ENCODE measurements at places on chromosomes 12 and 14. TPM values are rescaled to one million over a fixed set of nuclear protein-coding genes. Genes with fewer than 3 reads are reported as not detected.
A peak's percentile ranks its signal among the peaks of the same experiment; 100 is the strongest.

DNA sequence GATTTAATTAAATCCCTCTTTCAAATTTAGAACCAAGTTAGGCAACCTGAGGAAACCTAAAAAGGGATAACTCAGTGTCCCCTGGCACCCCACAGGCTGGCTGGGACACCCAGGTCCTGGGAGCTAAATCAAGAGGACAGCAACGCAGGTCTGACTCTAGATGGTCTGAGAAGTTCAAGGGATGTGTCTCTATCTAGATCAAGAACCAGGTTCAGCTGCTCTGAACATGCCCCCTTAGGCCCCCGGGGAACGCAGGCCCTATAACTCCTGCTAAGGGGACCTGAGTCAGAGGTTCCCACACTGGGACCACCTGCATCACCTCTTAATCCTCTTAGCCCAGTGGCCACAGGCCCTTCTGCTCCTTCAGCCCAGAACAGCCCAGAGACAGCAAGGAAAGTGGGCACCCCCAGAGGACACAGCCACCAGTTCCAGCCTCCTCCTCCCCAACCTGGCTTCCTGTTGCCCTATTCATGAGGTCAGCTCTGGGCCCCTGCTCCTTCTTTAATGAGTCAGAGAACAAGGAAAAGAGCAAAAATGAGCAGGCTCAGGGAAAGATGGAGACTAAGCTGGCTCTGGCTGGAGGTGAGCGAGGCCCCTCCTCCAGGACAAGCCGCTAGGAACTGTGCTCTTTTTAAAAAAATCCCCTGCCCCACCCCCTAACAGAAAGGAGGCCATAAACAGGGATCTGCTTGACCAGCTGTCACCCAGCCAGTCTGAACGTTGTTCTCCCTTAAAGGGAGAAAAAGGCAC is 10.8 kb downstream of the PITPNM2 start:
- DNase-seq = no peak

DNA sequence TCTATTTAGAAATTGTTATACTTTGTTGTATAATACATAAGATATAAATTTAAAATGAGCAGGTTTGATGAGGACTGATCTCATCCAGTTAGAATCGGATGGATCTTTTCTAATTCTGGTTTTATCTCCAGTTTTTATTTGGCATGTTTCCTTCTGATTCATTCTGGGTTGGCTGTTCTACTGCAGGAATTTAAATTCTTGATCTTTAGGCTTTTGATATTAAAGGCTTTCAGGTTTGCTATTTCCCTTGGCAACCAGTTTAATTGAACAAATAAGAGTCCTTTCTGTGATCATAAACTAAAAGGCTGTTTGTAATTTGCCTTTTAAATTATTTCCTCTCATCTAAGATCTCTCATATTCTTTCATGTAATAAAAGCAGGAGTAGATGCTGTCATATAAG is 83.4 kb downstream of the PDE6H start:
- DNase-seq = no peak

- DNase-seq = peak; percentile 40
Observed at GRCh38 chr14:85252011-85252410, 277.9 kb upstream of the FLRT2 start.

- no peak for DNase-seq
Observed at GRCh38 chr12:123580772-123581171, 3.6 kb upstream of the TMED2 start.

The SLCO1A2 gene
- total RNA-seq = not detected

The CCDC175 gene
- not detected for total RNA-seq

GRCh38 chr14:21098076-21098891 is at the start of gene ZNF219:
TSS of gene ZNF219 (minus strand) at chr14:21098655. CDS start at chr14:21093591, 5,064 bp downstream.
- no peak for DNase-seq

The MEG3 gene
- 0.86 TPM for total RNA-seq

GRCh38 chr12:101772012-101772775 is 32.9 kb upstream of the SYCP3 start:
- DNase-seq = no peak

The TSHR gene
- total RNA-seq = not detected

The WNT1 gene
- not detected for total RNA-seq

The LHX5 gene
- not detected for total RNA-seq

DNA sequence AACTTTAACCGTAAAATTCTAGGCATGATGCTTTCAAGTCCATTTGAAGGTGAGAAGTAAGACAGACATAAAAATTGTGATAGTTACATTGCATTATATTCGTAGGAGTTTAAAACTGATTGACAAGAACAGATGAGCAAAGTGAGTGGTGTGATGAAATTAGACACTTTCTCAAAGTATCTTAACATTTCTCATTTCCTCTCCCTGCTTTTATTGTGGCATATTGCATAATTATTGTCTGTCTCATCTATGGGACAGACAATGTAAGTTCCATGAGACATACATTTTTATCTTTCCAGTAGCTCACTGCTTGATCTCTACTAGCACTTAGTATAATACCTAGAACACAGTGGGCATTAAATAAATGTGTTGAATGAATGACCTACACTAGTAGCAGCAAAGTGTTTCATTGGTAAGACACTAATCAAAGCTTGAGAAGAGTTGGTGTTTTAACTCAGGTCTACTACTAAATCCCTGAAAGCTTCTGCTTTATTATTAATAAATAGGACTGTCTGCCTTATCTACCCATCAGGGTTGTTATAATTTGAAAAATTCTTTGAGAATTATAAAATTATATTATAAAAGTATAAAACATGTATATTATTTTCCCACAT is 19.0 kb downstream of the A2M start:
- DNase-seq = no peak

The ARL1 gene
- 92.5 TPM for total RNA-seq

The RPGRIP1 gene
- total RNA-seq = not detected

The FAM186B gene
- 0.13 TPM for total RNA-seq

The KCNJ8 gene
- total RNA-seq = not detected

The PCED1B gene
- 0.35 TPM for total RNA-seq

The SPRYD4 gene
- total RNA-seq = 1.8 TPM

DNA sequence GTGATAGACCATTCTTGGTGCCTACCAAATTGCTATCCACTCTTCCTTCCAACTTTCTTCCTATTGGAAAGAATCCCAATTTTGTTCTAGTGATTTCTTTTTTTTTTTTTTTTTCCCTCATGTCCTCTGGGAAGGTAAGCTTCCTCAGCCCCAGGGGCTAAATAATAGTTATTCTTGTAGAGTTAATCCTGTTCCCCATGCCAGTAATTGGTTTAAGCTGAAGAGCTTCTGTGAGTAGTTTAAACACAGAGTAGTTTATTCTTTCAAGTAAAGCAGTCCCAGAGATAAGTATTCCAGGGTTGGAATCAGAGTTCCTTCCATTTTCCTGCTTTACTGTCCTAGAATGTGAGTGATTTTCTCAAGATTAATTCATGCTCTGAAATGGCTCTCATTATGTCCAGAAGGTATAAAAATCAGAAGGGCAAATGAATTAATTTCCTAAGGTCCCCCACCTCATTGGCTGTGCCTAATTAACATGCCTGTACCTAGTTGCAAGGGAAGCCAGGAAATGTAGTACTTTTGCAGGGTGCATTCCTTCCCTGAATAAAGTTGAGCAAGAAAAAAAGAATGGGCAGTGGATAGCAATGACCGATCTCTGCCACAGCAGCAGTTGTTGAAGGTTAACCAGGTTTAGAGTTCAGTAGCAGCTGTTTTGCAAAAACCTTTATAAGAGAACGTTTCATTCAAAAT is 97.8 kb downstream of the PLEKHA5 start:
- DNase-seq = no peak

GRCh38 chr12:46159309-46159901 is 109.4 kb downstream of the SLC38A1 start:
- no peak for DNase-seq

The SRRM4 gene
- total RNA-seq = not detected

DNA sequence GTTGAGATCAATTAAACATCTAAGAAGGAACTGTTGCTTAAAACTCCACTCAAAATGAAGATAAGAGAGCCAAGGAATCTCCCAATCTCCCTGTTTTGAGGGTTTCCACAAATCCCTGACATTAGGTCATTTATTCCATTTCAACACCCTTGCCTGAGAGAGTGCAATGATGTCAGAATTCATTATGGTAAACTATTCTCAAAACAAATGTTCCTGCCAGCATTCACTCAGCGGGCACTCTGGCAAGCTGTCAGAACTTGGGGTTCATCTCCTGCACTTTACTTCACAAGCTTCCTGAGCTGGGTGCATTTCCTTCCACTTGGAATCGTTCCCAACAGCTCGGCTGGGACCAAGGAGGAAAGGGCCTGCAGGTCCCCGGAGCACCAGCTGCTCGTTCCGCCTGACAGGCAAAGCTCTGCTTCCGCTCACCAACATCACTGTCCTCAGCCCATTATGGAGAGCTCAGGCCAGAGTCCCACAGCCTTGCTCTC is 117.8 kb downstream of the TTC7B start:
- DNase-seq = peak; percentile 36

The C1RL gene
- total RNA-seq = 19.7 TPM

DNA sequence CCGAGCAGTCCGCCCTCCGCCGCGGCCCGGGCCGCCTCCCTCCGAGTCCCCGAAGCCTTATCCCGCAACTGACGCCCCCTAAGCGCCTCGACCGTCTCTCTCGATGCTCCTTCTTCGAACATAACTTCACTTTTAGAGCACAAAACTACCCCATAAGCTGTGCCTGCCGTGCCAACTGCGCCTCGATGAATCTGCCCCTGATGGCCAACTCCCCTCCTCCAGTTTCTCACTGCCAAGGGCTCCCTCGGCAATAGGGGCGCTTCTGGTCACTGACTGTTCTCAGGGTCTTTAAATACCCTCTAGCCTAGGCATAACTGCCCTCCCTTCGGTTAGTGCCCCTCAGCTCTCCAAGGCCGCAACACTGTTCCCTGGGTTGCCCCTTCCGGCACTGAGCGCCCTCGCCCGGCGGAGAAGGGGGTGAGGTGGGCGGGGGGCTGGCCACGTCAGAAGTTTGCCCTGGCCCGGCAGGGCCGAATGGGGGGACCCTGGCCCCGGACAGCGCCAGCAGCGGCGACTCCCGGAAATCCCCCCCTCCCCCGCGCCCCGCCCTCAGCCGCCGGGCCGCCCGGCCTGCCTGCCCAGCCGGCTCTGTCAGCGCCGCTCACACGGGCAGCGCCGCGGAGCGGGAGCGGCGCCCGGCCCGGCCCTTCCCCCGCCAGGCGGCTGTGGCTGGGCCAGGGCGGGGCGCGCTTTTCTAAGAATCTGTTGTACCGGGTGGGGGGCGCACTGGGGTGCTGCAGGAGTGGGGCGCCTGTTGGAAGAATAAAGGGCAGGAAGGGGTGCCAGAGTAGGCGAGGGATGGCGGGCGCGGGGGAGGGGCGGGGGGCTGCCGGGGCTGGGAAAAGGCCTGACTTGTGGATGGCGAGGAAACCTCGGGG is 10.6 kb downstream of the RARG start:
- DNase-seq = no peak

DNA sequence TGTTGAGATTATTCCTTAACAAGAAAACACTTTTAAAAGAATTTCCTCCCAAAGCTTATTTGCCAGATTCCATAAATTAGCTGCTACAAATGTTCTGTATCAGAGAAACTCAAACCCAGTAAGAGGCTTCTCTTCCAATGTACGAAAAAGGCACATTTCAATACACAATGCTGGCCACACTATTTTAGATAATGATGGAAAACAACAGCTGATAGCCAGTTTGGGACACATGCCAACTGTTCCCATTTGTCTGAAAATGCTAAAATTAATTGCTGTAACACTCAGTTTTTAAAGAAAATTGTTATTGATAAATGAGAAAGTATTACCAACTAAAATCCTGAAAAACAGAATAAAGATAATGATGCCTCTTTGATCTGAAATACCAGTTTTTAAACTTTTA is 4.4 kb downstream of the CFL2 start:
- no peak for DNase-seq
